ENCODE measurements at places on chromosomes 3 and 15.
A peak's percentile ranks its signal among the peaks of the same experiment; 100 is the strongest.

- DNase-seq = no peak
Observed at GRCh38 chr15:71889947-71890346, 79.6 kb downstream of the NR2E3 start.

DNA sequence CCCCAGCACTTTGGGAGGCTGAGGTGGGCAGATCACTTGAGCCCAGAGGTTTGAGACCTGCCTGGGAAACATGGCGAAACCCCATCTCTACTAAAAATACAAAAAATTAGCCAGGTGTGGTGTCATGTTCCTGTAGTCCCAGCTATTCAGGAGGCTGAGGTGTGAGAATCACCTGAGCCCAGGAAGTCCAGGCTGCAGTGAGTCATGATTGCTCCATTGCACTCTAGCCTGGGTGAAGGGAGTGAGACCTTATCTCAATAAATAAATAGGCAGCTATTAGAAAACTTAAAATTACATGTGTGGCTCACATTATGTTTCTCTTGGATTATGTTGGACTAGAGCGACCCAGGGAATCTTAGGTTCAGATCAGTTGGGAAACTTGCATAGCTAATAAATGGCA is 69.7 kb downstream of the RPLP1 start:
- no peak for DNase-seq

DNA sequence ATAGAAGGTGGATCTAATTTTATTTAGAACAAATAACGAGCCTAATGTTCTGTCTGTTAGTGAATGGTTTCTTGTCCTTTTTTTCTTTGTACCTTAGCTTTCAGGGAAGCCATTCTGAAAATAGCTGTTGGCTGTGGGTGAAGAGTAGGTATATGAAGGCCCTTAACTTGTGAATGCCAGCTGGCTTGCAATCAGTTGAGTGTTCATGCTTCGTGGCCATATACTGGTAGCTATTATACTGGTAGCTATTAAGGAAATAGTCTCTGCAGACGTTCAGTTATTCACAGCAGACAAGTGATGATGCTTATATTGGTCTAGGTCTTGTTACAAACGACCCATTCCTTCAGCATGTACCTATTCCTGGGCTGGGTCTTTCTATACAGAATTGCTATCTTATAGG is 18.8 kb downstream of the TRIM71 start:
- DNase-seq = no peak

DNA sequence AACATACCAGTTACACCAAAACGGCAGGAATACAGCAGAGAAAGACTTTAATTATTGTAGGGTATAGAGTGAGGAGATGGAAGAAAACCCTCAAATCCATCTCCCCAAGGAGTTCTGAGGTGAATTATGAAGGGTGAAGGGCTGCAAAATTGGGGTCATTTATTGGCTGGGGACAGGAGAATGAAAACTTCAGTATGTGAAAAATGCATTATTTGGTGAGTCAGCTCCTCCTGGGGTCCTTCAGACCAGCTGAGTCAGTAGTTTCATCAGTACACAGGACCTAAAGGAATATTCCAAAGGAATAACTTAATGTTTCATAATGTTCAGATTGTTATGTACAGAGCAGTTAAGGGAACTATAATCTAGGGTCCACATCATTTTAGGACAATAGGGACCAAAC is 566.0 kb downstream of the GBE1 start:
- no peak for DNase-seq

DNA sequence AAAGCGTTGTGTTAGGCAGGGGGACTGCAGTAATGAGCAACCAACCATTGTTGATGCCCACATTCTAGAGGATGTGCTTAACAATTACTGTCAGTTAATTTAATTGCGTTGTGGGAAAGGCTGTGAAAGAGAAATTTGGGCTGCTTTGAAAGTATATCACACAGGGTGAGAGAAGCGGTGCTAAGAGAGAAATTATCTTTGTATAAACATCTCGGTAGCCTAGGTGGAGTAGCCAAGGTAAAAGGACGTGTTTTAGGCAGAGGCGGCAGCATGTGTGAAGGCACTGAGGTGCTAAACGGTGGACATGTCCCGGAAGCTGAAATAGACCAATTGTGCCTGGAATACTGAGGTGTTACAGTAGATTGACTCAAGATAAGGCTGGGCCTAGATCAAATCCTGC is 71.9 kb downstream of the UBE2E2 start:
- no peak for DNase-seq

GRCh38 chr15:37009288-37009687 is 91.1 kb downstream of the MEIS2 start:
- DNase-seq = no peak

DNA sequence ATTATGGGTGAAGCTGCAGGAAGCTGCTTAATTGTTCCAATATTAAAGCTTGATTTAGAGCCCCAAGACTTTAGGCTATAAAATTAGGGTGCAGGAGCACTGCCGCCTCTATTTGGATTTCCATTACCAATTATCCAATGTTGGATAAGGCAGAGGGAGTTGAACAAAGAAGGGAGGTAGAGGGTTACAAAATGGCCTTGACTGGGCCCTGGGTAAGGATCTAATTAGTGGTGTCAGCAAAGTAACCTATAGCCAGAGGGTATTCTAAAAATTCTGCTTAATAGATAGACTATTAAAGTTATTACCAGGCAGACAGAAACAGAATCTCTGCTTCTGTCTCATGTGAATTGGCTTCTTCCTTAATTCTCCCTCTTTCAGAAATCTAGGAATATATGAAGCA is 50.3 kb upstream of the DPPA4 start:
- no peak for DNase-seq

DNA sequence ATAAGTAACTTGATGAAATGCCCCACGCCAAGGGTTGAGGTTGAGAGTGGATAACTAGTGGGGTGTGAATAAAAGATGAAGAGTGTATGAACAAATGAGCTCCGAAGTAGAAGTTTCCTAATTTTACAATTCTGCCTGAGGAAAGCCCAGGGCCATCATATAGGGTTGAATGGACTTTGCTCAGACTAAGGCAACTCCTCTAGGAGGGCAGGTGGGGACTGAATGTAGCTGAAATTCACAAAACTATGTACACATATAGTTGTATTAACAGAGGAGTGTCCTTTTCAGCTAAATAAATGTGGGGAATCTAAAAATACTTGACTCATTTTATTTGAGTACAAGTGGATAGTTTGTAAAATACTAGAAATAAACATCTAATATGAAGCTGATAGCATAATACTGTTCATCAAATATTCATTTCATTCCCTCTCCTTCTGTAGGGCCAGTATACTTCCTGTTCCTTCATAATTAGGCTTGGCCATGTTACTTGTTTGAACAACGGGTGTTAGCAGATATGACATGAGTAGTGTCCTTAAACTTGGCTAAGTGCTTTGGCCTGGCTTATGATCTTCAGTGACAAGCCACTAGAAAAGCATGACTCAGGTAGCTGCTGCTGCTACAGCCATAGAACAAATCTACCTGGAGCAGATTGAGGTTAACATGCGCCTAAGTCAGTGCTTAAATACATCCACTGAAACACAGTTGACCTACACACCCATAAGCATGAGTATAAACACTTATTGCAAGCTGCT is 26.5 kb downstream of the PLSCR1 start:
- DNase-seq = no peak

DNA sequence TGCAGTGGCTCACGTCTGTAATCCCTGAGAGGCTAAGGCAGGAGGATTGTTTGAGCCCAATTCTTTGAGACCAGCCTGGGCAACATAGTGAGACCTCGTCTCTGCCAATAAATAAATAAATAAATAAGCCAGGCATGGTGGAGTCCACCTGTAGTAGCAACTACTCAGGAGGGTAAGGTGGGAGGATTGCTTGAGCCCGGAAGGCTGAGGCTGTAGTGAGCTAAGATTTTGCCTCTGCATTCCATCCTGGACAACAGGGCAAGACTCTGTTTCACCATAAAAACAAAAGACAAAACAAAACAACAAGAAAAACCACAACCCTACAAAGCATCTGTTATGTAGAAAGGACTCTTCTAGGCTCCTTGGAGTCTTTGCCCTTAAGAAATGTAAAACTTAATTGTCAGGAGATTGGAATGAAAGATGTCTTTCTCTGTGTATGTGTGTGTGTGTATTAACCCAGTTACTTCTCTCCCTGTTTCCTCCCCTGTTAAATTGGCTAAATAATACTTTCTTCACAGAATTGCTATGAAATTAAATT is 9.5 kb downstream of the NECTIN3 start:
- no peak for DNase-seq

GRCh38 chr15:101323793-101324523 is 28.9 kb upstream of the SNRPA1 start:
- no peak for DNase-seq

GRCh38 chr15:60079210-60079609 is 75.1 kb downstream of the FOXB1 start:
- DNase-seq = no peak

DNA sequence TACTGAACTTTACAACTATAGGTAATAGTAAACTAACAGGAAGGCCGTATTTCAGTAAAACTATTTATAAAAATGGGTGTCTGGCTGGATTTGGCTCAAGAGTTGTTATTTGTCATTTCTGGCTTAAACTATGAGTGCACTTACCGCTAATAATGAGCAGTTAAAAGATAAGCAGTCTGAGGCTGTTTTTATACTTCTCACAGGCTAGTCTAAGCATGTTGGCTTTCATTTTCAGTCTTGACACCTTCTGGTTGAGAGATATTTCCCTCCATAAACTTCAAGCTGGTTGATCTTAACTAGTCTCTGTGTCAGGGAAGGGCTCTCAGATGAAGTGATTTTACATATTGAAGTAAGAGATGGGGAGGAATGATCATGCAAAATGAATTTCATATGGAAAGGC is 96.1 kb downstream of the RSRC1 start:
- no peak for DNase-seq

- peak; percentile 6 for DNase-seq
Observed at GRCh38 chr3:139111392-139112229, 66.9 kb upstream of the PRR23C start.

GRCh38 chr15:89976246-89976600 is 24.9 kb upstream of the ZNF710 start:
- DNase-seq = no peak

GRCh38 chr3:153970741-153971347 is 150.3 kb upstream of the ARHGEF26 start:
- DNase-seq = no peak

GRCh38 chr3:115552007-115552406 is 71.3 kb upstream of the GAP43 start:
- DNase-seq = no peak

DNA sequence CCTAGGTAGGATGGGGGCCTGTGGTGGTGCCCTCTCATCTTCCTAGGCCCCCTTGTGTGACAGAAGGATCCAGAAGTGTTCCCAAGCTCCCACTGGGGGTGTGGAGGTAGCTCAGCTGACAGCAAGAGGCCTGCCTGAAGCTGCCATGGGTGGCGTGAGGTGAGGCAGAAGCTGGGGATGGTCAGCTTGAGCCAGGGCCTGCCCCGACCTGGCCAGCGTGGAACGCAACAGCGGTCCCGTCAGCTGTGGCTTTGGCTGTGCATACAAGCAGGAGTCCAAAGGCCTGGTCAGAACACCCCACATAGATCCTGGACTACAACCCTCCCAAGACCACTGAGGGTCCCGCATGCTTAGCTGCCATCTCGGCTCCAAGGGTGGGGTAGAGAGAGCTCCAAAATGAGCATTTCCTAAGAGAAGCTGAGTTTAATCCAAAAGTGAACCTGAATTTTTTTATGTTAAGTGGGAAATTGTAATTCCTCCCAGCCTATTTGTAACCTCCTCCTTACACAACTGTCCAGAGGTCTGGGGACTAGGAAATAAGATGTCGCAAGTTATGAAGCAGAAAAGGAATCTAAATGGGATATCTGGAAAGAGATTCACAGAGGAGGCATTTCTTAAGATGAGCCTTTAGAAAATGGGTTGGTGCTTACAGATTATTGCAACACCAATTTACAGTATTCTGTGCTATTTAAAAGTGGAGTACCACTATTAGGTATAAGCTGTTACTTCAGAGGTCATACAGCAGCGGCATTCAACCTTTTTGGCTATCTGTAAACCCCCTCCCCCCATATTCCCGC is 9.9 kb upstream of the PLA2G4D start:
- no peak for DNase-seq

- DNase-seq = no peak
Observed at GRCh38 chr3:139527265-139527664, 12.3 kb downstream of the RBP1 start.

DNA sequence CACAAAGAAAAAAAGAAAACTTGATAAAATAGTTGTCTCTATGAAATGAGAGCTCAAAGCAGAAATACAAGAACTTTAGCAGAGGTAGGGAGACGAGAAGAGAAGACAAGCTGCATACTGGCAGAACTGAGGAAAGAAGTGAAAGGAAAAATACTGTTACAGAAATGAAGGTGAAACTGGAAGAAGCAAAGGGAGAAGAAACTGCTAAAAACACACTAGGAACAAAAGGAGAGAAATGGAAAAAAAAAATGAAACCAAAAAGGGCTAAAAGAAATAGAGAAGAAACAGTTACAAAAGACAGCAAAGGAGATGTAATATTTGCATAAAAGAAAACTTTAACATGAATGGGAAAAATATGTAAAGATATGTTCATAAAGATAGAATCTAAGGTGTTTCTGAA is 27.3 kb upstream of the ANPEP start:
- DNase-seq = no peak

DNA sequence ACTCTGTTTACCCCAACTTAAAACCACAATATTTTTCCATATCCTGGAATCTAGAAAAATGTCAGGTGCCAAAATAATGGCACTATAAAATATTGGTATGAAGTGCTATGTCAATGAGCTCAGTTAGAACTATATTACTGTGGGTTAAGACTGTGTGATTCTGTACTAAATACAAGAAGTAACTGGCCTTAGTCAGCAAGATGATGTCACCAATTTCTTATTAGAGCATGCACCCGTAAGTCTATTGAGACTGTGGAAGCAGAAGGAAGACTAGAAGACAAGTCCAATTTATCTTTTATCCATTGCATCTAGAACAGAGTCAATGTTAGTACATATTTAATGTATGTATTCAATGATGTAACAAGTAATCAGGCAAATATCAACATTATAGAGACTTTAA is 25.0 kb downstream of the LRRC58 start:
- no peak for DNase-seq

- DNase-seq = no peak
Observed at GRCh38 chr3:118110211-118110610, 924.4 kb downstream of the IGSF11 start.

- no peak for DNase-seq
Observed at GRCh38 chr3:29871087-29871486, 590.2 kb downstream of the RBMS3 start.

DNA sequence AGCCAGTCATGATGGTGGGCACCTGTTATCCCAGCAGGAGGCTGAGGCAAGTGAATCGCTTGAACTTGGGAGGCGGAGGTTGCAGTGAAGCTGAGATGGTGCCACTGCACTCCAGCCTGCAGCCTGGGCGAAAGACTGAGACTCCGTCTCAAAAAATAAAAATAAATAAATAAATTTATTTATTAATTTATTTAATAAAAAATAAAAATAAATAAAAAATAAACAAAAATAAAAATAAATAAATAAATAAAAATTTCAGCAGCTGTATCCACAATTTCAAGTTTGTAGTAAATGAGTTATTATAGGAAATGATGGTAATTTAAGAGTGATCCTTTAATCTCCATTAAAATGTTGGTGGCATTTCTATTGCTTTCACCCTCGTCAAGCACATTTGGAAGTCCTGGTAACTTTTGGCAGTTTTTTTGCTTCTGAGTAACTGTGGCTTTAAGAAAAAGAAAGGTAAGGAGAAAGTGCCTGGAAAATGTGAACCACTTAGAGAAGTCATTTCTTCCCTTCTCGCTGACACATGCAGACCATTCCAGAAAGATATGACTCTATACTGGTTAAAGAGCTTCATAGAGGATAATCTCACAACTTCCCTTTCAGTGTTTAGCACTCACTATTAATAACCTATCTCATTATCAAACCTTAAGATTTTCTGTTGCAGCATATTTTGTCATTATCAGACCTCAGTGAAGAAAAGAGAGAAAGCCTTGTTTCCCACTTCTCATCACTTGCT is 296.6 kb downstream of the TIGIT start:
- no peak for DNase-seq
